ENCODE measurements at places on chromosomes 16 and 17.

DNA sequence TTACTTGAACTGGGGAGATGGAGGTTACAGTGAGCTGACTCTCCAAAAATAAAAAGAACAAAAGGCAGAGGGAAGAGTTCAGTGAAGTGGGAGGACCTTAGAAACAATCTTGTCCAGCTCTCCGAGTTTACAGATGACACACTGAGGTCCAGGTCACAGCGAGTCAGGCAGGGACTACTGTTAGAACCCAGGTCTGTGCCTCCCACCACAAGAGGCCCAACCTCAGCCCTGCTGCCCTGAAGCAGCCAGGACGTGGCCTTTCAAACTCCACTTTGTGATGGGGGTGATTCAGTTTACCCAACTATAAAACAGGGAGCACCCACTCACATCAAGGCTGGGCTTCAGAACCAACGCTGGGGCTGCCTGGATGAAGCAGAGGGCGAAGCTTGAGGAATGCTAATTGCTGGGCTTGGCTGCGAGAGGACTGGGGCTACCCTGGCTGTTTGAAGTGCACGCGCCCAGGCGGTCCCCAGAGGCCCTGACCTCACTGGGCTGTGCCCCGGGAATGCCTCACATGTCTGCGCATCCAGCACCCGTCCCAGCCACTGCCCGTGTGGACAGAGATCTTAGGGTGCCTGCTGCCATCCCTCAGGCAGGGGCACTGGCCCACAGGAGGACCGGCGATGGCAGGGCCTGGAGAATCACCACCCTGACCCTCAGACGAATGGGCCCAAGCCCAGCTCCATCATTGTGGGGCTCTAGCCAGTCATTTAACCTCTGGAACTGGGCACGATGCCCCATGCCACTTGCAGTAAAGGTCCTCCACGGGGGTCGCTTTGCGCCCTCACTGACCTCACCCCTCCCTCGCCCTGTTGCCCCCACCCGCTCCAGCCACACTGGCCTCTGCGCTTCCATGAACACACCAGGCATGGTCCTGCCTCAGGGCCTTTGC, 11.4 kb downstream of the SLC5A10 start:
- DNase-seq: no peak

DNA sequence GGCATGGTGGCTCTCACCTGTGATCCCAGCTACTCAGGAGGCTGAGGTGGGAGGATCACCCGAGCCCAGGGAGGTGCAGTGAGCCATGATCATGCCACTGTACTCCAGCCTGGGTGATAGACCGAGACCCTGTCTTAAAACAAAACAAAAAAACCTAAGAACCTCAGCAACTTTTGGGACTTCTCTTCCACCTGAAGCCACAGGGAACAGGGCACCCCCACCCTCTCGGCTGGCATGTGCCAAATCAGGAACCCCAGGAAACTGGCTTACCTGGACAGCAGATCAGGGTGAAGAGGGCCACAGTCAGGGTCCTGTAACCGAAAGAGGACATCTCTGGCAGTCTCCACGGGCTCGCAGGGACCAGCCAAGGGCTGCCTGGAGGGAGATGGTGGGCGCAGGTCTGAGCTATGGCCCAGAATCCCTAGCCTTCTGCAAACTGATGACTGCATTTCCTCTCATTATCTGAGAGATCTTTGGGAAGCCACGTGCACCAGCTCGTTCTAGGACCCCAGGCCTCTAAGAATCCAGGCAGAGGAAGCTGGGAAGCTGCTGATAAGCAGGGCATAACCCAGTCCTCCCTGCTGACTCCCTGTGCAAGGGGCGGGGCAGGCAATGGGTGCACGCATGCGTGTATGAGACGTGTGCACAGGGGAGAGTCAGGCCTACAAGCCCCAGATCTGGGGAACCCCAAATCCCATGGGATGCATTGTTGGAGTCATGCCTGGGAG, 8.4 kb downstream of the PRR29 start:
- DNase-seq: no peak

- no peak for DNase-seq
These were observed 19.7 kb upstream of the SNTB2 start for GRCh38 chr16:69166946-69167930.

DNA sequence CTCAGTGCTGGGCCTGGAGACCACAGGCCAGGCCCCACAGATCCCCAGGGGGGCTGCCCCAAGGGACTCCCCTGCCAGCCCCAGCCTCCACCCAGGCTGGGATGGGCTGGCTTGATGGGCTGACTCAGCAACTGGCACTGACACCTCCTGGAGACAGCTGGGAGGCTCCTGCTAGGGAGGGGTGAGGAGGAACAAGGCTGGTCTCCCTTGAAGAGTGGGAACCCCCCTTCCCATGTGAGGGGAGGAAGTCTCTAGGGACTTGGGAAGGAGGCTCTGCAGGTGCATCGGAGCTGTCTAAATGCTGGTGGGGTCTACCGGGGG, 10.4 kb downstream of the NHERF1 start:
- DNase-seq: no peak

DNA sequence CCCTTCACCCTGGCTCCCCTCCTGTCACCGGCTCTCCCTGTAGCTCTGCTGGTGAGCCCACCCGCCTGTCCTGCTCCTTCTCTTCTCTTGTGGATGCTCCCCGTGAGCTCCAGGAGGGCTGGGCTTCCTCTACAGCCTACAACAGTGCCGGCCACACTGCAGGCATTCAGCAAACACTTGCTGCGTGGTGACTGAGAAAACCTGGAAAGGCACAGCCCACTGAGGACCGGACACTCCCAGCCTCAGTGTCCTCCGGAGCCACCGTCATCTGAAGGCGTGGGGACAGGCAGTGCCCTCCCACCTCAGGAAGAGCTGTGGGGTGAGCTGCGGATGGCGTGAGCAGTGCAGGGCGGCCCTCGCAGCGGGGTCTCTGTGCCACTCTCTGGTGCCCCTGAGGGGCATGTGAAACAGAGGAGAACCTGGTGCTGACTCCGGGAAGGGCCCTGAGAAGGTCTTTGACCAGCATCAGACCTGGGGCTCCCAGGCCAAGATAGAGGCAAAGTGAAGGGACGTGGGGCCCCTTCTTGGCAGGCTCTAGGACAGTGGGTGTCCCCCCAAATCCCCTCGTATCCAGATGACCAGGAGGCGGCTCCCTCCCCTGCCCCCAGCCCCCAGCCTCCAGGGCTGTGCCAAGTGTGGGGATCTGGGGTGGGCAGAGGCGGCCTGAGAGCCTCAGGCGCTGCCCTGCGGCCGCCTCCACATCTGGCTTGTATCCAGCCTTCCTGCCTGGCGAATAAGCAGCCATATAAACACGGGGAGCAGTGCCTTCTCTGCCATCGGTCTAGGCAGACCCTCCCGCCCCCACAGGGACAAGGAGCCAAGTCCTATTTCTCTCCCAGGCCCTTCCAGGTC, 44.0 kb upstream of the PABPN1L start:
- no peak for DNase-seq

GRCh38 chr17:41404024-41404671, 6.7 kb upstream of the KRT31 start:
- DNase-seq: no peak

- DNase-seq: peak; percentile 57
These were observed at the start of gene SLC38A7 for GRCh38 chr16:58684354-58685083. Gene SLC38A7, minus strand, starts transcription at chr16:58684770. Its CDS starts 4,644 bp downstream, at chr16:58680126.

GRCh38 chr16:67736858-67737257, 17.7 kb upstream of the GFOD2 start:
- no peak for DNase-seq

DNA sequence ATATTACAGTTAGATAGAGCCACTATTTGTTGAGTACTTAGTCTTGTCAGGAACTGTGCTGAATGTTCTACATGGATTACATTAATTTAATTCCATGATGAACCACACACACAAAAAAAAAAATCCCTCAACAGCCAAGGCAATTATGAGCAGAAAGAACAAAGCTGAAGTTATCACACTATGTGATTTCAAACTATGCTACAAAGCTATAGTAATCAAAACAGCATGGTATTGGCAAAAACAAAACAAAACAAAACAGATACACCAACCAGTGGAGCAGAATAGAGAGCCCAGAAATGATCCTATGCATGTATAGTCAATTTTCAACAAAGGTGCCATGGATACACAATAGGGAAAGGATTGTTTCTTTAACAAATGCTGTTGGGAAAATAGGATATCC, 8.1 kb upstream of the ERCC4 start:
- no peak for DNase-seq

- DNase-seq: no peak
These were observed 14.2 kb downstream of the CRYM start for GRCh38 chr16:21263640-21264570.

DNA sequence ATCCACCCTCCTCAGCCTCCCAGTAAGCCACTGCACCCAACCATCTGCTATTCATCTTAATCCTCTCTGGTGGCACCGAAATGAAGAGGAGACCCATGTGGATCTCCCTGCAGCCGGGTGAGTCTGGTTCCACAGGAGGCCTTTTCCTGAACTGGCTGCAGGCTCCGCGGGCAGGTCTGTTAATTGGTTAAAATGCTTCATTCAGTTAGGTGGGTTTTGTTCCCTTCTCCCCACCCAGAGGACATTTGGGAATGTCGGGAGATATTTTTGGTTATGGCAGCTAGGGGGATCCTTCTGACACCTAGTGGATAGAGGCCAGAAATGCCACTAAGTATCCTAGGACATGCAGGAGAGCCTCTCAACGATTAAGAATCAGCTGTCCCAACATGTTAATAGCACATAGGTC, 16.7 kb downstream of the C16orf54 start:
- no peak for DNase-seq

DNA sequence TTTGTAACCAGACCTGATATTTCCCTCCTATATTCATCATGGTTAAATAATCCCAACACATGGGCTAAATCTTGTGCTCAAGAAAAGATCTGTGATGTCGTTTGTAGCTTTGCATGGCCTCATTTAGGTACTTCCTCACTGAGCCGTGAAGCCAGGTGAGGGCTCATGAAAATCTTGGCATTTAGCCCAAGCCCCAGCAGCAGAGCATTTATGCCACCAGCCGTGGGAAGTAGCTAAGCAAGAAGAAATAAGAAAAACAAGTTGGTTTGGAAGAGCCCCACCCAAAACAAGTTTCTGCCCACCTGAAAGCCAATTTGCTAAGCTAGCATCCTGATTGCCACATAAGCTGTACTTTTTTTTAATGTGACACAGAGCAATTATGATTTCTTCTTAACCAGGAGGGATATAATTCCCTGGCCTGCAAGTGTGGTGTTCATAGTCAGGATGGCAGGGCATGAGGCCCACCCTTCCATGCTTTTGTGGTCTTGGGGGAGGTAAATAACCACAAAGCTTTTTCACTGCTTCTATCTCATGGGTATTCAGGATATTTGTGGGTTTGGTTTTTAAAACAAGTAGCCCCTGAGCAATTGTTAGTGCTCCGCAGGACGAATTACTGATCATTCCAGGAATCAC, 10.5 kb downstream of the TMIGD1 start:
- no peak for DNase-seq

DNA sequence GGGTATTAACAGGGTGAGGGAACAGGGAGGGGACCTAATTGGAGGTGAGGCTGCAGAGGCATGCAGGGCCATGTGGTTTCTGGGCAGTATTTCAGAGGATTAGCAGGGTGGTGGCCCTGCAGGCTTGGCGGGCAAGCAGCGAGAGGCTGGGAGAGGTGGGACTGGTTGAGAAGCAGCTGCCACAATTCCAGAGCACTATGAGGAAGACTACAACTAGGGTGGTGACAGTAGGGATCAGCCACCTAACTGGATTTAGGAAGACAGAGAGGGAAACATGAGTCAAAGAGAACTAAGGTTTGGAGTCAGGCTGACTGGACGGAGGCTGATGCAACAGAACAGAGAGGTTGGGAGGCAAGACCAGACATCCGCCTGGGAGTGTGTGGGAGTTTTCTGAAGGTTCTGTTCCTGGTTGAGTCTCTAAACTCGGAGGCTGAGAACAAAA, 12.3 kb downstream of the ALOXE3 start:
- no peak for DNase-seq

- DNase-seq: no peak
These were observed 85.1 kb downstream of the SLC39A11 start for GRCh38 chr17:73007407-73007806.

DNA sequence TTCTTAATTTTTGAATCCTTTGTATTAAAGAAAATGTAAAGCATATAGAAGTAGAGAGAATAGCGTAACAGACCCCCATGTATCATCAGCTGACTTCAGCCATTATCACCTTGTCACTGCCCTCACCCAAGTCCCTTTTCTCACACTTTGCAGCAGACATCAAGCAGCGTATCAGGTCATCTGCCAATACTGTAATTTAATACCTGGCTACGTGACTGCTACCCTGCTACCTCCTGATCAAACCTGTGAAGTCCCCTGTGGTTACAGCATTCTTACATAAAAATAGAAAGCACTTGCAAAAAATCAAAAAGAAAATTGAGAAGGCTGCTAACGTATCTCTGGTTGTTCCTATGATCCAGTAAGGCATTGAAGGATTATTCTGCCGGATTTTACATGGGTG, 96.4 kb downstream of the PLCG2 start:
- no peak for DNase-seq

GRCh38 chr16:78509965-78510364, 410.5 kb downstream of the WWOX start:
- DNase-seq: no peak

DNA sequence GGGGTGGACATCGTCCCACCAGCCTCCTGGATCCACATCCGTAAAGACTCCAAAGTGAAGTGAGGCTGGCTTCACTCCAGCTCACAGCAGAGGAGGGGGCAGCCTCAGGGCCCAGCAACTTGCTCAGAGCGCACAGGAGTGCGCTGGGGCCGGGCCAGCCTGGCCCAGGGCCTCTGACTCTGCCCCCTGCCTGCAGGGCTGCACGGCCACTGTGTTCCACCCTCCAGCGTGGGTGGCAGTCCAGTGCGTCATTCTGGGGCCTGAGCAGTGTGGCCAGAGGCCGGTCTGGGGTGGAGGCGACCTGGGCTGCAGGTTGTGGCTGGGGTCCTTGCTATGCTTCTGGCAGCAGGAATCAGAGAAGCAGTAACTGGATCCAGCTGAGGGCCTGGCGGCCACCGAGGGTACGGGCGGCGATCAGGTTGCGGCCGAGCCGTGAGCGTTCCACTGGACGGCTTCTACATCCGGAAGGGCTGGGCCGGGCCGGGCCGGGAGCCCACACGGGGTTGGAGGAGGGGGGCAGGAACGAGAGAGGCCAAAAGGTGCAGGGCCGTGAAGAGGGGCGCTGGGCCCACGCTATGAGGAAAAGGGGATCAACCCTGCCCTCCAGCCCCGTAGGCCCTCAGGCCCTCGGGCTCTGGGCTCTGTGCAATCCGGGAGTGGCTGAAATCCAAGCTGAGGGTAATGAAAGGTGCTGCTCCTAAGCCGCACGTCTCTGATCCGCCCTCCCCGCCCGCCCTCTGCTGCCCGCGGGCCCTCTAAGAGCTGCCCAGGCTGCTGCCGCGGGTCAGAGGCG, at the start of gene FSCN2:
TSS of gene FSCN2 (plus strand) at position 787 of the 793 bp plus-strand sequence. CDS start 155 bp downstream, outside the sequence.
- DNase-seq: no peak

DNA sequence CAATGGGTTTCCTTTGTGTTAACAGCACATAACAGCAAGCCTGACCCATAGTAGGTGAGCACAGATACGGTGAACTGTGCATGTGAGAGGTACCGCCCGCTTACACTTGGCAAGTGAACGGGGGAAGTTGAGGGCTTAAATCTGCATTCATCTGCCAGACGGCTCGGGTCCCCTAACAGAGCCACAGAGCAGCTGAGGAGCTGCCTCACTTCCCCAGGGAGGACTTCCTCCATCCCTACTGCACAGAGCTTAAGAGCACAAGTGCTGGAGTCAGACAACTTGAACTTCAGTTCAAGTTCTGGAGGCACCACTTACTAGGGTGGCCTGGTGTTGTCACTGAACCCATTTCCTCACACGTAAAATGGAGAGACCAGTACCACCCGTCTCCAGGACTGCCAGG, 13.4 kb downstream of the RAB5C start:
- DNase-seq: no peak

GRCh38 chr16:79381603-79382042, 218.9 kb downstream of the MAF start:
- DNase-seq: no peak
